Hematopoietic multipotent progenitor cell treated with erythropoietin and hydrocortisone succinate and interleukin-3 and kit ligand, for 8 days (in vitro differentiated cells): ENCODE measurements at places on chromosomes 1 and 21.

DNA sequence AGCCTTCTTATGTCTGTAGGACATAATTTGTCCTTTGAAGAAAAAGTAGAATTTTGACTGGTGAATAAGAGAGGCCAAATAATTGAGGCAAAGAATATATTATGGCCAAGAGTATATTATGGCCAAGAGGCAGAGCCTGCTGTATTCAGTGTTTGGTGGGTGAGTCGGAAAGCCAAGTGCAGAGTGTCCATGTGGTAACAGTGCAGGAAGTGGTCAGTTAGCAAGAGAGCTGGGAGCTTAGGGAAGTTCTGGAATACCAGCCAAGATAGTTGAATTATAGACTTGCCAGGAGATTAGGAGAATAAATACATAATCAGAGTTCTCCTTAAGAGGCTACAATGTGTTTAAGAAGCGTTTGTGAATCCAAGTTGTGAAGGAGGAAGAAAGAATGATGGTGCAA lies 131.5 kb upstream of the LMO4 start:
- no peak for DNase-seq

GRCh38 chr1:7753641-7754040 lies 17.5 kb upstream of the VAMP3 start:
- no peak for DNase-seq

GRCh38 chr1:225572422-225572821 lies 80.5 kb downstream of the ENAH start:
- DNase-seq = no peak

GRCh38 chr1:66633159-66633558 lies 99.2 kb downstream of the SGIP1 start:
- no peak for DNase-seq

DNA sequence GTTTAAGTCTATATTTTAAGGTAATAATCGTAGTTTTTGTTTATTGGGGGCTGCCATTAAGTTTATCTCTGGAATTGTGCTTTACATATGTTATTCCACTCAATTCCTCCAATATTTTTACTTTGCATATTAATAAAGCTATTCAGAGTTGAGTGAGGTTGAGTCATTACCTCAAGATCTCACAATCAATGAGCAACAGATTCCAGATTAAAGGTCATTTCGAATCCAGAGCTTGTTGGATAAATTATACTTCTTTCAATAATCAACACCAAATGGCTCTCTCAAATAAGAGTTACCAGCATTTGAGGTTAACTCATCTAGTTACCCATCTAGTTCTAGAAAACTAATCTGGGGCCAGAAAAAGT lies 16.7 kb downstream of the RGS4 start:
- DNase-seq = no peak

DNA sequence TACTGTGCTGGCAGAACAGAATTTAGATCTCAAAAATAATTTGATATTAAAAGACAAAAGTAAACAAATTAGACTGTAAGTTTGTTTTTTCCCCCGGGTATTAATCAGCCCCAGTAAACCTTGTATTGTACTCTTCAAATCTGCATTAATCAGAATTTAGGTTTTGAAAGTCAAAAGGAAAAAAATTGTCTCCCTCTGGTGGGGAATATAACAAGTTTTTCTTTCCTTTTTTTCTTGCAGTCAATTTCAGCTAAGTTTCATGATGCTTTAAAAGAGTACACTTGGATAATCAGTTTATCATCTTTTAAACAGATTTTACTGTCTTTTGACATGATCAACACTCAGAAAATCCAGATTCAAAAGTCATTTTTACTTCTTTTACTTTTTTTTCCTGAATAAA lies 134.5 kb upstream of the PKN2 start:
- DNase-seq = no peak
